ENCODE measurements at places on chromosomes 3 and 15.

DNA sequence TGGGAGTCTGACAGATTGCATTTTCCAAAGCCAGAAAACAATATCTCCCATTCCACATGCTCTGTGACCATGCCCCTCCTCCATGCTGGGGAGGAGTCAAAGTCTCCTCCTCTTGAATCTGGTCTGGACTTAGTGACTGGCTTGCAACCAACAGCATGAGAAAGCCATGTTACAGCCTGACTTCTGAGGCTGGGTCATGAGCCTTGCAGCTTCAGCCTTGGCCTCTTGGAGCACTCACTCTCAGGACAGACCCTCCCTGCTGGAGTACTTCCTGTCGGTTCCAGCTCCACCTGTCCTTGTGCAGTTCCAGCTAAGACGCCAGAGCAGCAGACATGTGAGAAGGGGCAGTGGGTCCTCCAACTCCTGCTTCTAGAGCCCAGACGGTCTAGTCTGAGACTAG is 49.7 kb upstream of the RBSN start:
- DNase-seq: no peak

DNA sequence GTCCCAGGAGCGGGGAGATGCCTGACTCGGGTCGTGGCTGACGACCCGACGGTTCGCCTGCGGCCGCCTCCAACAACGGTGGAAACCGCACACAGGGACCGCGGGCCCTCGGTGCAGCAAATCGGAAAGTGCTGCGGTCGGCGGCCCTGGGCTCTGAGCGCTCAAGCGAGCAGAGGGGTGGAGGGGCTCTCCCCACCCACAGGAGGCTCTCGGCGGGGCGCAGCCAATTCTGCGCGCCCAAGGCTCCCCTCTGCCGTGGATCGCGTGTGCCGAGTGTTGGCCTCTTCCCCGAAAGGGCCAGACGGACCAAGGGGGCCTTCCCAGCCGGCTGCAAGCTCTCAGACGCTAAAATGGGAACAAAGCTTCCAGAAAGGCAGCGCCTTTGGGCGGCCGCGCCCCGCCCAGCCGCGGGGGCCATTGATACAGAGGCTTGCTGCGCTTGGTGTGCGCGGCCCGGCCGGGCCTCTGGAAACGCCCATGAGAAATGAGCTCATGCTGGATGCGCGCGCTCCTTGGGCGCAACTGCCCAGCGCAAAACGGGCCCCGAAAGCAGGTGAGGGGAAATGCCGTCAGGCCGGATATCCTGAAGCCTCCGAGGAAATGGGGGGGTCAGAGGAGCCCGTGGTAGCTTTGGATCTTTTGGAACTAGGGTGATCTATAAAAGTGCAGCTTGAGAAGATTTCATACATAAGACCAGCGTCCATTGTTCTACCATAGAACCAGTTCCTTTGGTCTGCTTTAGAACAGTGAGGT is 1.2 kb upstream of the GSK3B start:
- peak; percentile 81 for DNase-seq

DNA sequence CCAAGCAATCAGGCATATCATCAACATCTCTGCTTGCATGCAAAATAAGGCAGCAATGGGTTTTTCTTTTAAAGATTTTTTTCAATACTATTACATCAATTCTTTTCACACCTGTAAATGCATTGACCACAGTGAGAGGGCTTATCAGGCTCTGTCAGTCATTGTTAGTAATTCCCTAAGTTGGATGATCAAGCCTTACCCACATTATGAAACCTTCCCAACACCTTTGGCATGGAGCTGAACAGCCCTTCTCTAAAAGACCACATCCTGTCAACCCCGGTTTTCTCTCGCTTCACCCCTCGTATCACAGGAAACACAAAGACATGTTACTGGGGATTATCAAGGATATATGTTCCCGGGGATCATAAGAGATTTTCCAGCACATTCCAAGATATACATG is 135.2 kb upstream of the SLC24A5 start:
- no peak for DNase-seq

DNA sequence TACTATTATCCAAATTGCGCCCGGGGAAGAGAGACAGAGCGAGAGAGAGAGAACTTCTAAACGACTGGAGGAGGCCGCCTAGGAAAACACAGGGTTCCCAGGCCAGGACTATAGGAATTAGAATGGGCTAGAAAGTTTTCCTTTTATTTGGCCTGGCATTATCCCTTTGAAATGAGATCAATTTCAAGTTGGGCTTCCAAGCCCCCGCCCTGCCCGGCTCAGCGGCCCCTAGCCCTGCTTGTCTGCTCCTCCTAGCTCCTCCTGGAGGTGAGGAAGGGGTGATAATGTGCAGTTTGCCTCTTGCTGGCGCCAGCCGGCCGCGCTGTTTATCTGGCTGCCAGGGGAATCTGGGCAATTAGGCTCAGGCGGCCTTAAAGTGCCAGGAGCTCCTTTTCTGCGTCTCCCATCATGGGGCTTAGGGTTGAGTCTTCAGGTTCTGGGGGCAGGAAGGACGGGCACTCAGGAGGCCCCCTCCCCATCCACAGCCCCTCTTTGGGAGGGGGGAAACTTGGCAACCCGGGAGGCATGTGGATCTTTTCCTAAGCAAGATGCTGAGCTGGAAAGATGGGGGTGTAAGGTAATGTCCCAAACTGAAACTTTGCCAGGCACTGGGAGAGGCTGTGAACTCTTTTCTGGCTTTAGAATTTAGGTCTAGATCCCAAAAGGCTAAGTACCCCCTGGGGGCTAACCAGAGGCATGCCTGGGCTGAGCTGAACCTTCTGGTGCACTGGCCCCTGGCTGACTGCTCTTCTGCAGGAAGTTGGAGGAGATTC is 5.5 kb downstream of the SMAD6 start:
- DNase-seq: no peak

DNA sequence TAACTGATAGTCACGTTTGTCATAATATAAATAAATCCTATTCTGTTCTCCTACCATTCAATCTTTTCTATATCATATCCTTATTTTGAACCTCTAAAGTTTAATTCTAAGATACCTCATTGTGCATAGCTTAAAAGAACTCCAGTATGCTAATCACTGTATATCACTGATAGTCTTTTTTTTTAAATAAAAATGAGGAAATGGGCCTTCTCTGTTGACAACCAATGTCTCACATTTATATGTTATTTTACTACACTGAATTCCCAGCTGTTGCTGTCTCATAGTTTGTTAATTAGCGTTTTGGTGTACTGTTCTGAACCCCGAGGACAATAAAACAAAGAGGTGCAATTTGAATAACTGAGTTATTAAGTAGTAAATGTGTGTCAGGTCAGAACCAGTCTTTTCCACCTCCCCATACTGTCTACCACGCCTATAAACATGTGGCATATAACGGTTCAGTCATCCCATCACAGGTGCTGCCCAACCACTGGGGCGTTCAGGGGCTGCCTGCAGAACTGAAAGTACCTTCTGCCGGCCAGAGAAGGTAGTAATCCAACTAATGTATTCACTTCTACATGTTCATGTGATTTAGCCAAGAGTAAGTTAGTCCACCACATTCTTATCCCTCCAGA is 14.9 kb downstream of the CBLB start:
- DNase-seq: peak; percentile 21

DNA sequence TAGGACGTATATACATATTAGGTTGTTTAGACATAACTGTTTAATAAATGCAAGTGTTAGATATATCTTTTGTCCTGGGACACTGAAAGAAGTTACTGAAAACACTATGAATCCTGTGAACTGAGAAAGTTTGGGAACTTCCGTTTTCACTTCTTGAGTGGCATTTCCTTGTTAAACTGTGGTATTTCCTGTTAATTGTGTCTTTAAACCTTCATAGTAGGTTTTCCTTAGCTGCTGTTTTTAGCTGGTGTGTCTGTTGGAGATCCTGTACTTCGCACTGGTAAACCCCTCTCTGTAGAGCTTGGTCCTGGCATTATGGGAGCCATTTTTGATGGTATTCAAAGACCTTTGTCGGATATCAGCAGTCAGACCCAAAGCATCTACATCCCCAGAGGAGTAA is 37.1 kb downstream of the ATP6V1A start:
- DNase-seq: no peak

DNA sequence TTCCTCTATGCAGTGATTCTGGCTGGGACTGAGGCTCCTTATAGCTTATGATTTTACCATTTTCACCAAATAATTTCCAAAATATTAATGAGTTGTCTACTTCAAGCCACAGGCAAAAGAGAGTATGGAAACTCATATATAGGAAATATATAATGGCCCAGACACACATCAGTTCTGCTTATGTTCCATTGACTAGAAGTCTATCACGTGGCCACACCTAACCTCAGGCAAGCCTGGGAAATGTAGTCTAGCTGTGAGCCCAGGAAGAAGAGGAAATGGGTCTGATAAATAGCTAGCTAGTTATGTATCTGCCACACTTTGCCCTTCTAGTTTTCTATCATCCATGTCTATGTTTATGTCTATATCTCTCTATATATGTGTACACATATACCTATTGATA is 195.1 kb downstream of the OTOL1 start:
- no peak for DNase-seq

DNA sequence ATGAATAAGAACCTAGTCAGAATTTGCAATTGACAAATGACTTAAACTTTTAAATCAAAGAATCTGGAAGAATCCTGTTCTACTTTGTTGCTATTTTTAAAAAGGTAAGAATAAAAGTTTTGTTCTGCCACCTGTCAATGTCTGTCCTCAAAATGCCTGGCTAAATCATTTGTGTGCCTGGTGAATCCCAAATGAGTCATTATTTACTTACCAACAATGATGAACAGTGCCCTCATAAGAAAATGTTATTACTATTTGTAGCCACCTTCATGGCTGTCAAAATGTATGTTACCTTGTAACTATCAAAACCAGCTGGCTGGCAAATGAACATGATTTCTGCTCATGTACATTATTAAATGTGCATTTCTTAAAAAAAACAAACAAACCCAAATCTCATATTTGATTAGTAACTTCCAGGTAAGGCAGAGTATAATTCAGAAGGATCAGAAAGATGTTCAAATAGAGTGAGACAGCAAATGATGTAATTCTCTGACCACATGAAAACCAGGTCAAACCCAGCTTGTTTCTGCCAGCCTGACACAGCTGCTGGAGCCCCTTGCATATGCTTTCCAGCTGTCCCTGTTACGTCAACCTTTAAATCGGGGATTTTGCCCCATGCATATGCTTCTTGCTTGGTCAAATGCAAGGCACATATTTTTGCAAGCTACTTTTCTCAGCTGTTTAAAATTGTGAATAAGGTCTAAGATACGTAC is 137.9 kb downstream of the SSR3 start:
- no peak for DNase-seq

DNA sequence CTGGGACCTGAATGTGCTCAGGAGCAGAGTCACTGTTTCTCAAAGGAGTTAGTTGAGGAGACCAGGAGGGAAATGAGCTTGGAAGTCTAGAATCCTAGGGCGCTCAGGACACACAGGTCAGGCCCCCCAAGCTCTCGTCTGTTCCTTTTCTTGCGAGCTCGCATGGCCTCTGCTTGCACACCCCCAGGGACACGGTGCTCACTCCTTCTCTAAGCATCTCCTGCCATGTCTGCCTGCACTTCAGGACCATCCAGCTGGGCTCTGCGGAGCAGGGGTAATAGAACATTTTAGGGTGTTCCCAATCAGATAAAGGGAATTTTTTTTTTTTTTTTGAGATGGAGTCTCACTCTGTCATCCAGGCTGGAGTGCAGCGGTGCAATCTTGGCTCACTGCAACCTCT is 213.2 kb downstream of the XXYLT1 start:
- no peak for DNase-seq

GRCh38 chr15:40782609-40783227 is 12.9 kb downstream of the C15orf62 start:
- DNase-seq: peak; percentile 55

GRCh38 chr3:2929574-2929973 is 180.6 kb downstream of the IL5RA start:
- no peak for DNase-seq

- DNase-seq: no peak
Observed at GRCh38 chr3:177538750-177539730, 341.8 kb upstream of the TBL1XR1 start.

DNA sequence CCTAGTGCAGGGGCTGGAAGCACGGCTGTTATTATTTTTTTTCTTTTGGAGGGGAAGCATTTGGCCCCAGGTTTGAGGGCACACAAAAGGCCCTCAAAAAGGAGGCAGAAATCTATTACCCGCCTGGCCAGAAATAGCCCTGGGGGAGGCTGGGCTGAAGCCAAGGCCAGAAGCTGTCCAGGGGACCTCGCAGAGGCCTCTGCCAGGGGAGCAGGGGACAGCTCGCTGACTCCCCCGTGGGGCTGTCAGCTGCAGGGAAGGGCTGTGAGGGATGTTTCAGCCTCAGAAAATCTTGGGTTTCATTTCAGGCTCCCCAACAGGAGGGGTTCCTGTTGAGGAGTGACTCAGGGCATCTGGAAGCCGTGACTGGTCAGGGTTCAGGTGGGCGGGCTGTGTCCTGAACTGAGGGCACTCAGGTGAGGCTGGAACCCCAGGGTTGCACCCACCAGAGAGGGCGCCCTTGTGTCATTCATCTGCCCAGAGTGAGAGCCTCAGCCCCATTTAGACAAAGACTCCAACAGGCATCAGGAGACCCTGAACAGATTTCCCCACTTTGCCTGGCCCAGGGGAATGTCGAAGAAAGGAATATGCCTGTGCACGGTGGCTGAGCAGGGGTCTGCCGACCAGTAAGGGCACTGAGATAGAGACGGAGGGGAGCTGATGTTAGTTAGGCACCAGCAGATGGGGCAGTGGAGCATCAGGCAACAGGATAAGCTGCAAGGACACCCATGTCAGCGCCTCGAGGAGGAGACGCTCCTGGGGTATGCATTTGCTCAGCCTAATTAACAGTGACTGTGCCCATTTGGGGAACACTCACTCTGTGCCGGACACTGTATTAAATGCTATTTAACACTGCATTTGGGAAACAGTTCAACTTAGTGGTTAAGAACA is 43.5 kb upstream of the SLC6A11 start:
- DNase-seq: no peak

GRCh38 chr3:161549261-161549660 is 52.7 kb downstream of the OTOL1 start:
- no peak for DNase-seq

- no peak for DNase-seq
Observed at GRCh38 chr3:127545216-127545615, 45.3 kb downstream of the TPRA1 start.

- no peak for DNase-seq
Observed at GRCh38 chr3:62479326-62479725, 106.0 kb upstream of the FEZF2 start.

DNA sequence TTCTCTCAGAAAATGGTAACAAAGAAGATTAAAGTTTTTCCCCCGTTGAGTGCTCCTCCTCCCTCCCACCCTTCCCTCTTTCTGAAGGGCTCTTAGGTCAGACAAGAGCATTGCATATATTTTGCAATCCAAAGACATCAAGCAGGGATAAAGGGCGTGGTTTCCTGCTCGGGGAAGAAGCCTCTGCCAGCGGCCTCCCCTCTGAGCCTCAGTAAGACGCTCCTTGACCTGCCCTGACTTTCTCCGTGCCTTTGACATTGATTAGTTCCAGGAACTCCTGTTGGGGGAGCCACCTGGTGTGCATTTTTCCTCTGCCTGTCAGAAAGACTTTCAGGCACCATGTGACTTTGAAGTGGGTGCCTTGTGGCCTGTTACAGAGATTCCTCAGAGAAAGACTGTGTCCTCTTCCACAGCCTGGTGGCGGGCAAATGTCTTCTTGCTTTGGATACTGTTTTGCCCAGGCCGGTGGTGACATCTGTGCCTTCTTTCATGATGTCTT is 87.2 kb upstream of the TBL1XR1 start:
- no peak for DNase-seq

- DNase-seq: no peak
Observed at GRCh38 chr3:81301230-81301629, 460.2 kb downstream of the GBE1 start.

Measured in activated gamma-delta T cell (primary cell).